ENCODE measurements at places on chromosomes 4 and X.

DNA sequence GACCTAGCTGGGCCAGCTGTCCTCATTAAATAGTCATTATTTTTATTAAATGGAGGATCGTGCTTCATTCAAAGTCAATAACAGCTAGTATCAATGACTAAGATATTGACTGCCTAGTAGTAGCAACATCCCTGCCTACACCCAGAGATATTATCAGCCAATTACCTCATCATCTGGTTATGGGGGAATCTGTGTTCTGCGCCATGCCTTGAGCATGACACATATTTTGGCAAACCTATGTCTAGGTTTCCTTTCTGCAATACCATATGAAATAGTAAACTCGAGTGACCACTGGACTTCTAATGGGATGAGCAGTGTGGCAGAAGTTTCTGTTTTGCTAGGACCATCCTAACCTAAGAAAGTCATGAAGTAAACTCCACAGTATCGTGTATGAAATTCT, 50.0 kb upstream of the AADAT start:
- no peak for ATAC-seq

GRCh38 chr4:38665551-38666411, 1.8 kb downstream of the KLF3 start:
- ATAC-seq, result no peak

DNA sequence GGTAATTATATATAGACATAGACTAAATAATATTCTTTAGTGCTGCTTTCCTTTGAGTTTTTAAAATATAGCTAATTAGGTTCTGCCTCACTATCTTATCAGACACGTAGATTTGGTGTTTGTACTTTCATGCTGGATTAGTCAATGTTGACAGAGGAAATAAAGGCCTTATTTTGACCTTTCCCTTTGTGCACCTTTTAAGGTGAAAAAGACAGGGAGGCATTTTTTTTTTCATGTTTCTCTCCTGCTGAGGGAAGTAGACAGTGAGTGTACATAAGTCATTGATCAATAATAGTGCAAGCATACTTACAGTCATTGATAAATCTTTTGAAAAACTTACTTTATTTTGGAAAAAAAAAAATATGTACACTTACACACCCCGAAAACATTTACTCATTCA, 467.8 kb downstream of the GRXCR1 start:
- ATAC-seq, result no peak

DNA sequence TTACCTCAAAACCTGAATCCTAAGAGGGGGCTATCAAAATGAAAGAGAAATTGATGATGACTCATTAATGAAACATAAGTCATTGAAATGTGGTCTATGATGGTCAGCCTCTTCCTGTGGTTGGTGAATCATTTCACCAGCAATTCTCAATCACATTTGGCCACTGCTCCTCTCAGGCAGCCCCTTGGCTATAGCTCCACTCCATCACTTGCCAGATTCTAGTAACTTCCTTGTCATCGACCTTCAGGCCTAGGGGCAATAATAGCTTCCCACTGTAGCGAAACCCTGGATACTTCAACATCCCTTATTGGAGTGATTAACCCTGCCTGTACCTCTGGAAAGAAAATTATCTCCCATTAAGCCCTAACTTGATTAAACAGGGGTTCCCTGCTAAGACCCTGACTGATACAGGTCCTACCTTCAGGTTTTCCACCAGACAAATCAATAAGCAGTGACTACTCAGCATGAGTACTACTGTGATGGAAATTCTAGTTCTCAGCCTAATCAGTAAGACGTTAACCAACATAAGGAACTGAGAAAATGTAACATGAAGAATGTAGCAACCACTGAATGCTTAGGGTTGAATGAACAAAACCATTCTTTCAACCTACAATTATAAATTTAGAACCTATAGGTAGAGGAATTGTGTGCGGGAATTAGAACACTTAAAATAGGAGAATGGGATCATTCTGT, 30.4 kb downstream of the ADH7 start:
- ATAC-seq, result peak; percentile 82

DNA sequence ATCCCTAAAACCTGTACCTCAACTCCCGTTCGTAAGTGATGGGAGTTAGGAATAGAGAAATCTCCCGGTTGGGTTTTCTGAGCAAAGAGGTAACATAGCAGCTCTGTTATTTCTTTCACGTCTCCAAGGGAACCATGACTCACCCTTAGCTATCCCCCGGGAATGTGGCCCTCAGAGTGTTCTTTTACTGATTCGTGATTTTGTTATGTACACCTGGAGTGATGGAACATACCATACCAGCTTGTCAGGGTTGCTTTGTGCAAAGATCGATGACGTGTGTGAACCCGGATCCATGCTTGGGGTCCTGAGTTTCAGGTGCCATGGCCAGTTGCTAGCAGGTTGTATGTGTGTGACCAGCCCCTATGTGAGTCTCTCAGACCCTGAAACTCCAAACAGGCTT, 52.6 kb downstream of the HPRT1 start:
- no peak for ATAC-seq

DNA sequence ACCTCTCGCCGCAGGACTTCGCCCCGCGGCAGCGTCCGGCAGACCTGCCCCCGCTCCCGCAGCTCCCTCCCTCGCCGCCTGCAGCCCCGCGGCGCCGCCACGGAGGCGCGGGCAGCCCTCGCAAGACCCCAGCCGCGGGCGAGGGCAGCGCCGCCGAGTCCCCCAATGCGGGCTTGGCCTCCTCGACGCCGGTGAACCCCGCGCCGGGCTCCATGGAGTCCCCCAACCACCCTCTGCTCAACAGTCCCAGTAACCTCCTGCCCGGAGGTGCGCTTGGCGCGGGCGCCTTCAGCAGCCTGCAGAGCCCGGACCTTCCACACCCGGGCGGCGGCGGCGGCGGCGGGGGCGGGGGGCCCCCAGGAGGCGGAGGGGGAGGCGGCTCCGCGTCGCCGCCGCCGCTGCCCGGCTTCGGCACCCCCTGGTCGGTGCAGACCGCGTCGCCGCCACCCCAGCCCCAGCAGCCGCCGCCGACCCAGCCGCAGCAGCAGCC, 1.2 kb downstream of the CPEB2 start:
- ATAC-seq, result peak; percentile 11

DNA sequence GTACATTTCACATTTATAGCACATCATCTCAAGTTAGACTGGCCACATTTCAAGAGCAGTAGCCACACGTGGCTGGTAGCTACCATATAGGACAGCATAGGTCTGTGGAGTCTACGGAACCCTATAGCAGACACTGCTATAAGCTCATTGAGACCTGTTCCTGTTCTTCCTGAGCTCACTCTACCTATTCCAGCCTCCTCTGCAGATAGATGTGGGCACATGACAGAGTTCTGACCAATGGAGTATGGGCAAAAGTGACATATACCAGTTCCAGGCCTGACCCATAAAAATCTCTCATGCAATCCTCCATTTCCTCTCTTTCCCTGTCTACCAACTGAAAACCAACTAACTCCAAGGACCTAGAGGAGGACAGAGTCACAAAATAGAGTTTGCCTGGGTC, 3.5 kb upstream of the HDAC6 start:
- ATAC-seq, result no peak

GRCh38 chrX:8743126-8743732, 11.3 kb upstream of the ANOS1 start:
- no peak for ATAC-seq

DNA sequence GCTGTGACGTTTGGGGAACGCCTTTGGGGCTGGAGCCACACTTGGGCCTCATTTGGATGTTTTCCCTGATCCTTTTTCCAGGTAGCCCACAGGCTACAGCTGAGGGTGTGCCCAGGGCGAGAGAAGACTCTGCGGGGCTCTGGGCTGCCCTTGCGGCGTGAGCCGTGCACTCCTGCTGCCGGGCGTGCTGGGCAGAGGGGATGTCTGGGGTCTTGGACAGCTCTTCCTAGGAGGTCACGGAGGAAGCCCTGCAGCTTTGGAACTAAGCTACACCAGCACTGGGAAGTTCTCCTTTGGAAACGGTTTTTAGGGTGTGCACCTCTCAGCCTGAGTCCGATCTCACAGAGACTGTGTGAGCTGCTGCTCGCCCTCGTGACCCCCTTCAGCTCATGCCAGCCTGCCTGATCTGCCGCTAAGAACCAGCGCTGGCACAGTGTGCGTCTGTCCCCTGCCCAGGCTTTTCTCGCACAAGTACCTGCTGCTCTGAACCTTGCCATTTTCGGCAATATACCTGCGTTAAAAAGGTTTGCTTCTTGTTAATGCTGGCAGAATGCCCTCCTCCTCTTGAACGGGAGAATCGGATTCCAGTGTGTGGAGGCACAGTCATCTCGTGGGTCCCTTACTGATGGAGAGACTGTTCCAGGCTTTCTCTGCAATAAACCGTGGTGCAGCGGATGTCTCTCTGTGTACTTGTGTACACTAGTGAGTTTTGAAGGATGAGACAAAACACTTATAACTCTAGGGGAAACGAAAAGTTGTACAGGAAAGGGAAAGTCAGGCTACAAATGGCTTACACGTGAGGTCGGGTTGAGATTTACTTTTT, 14.3 kb downstream of the MSANTD1 start:
- ATAC-seq, result no peak
